ENCODE measurements at places on chromosomes 2 and 18.

- no peak for DNase-seq
These were observed 8.8 kb downstream of the BUB1 start for GRCh38 chr2:110669079-110669478.

- no peak for DNase-seq
These were observed 12.0 kb downstream of the ONECUT2 start for GRCh38 chr18:57447154-57447621.

- DNase-seq, result no peak
These were observed 16.9 kb downstream of the SH2D6 start for GRCh38 chr2:85435220-85435958.

- DNase-seq, result no peak
These were observed 144.9 kb upstream of the TWIST2 start for GRCh38 chr2:238703053-238703415.

GRCh38 chr2:55163274-55163721, 68.8 kb downstream of the CLHC1 start:
- no peak for DNase-seq
